ENCODE measurements at places on chromosomes 12 and 14.

- no peak for DNase-seq
These were observed 37.6 kb upstream of the CCDC63 start for GRCh38 chr12:110809149-110809548.

DNA sequence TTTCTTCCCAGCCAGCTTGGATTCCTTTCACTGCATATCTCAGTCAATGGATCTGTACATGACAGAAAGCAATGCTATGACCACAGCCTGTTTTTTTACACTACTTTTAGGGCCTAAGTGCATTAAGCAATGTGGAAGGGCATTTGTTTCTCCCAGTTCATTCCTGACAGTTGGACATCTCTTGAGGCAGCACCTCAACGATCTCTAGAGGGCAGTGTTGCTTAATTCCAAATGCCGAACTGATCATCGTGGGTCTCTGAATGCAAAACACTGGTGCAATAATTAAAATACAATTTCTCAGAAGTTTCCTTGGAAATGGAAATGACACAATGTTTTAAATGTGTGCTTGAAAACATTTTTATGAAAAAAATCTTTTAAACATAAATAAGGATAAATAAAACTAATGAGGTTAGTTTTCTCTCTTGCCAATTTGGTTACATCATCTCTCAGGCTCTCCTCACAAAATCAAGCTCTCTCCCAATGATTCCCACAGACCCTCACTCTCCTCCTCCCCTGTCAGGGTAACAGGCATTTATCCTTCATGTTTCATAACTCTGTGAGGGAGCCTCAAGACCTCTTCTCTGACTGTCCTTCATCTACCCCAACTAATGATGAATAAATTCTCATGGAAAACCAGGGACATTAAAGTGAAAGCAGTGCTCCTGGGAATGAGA is 192.4 kb upstream of the SLC16A7 start:
- DNase-seq = peak; percentile 5

DNA sequence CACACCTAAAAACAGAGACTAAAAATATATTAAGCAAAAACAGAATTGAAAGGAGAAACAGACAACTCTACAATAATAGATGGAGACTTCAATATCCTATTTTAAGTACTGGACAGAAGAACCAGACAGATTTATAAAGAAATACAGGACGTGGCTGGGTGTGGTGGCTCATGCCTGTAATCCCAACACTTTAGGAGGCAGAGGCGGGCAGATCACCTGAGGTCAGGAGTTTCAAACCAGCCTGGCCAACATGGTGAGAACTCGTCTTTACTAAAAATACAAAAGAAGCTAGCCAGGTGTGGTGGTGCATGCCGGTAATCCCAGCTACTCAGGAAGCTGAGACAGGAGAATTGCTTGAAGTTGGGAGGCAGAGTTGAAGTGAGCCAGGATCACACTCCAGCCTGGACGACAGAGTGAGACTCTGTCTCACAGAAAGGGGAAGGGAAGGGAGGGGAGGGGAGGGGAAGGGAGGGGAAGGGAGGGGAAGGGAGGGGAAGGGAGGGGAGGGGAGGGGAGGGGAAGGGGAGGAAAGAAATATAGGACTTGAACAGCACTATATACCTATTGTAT is 53.0 kb downstream of the CDK17 start:
- DNase-seq = no peak

DNA sequence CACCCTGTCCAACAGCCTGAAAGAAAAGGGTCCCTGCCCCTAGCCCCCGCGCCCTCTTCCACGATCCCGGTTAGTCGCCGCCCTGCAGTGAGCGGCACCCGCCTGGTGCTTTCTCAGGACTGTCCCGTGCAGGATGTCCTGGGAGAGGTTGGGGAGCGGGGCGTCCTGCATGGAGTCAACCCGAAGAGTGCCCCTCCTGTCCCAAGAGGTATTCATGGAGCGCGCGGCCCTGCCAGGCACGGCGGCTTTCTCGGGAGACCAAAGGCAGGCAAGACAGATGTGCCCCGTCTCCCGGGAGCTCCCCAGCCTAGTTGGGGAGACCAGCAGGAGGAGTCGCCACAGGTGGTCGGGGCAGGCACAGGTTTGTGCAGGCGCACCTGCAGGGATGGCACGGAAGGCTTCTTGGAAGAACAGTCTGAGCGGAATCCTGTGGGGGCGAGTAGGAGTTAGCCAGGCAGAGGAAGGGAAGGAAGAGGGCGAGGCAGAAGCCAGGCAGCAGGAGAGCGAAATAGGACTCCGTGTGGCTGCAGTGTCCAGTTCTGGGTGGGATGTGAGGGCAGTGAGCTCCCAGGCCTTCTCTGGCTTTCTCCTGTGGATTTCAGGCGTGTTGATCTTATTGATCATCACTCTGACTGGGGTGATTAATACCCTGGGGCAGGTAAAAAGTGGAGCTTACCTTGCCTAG is 723 bp downstream of the SIVA1 start:
- no peak for DNase-seq

DNA sequence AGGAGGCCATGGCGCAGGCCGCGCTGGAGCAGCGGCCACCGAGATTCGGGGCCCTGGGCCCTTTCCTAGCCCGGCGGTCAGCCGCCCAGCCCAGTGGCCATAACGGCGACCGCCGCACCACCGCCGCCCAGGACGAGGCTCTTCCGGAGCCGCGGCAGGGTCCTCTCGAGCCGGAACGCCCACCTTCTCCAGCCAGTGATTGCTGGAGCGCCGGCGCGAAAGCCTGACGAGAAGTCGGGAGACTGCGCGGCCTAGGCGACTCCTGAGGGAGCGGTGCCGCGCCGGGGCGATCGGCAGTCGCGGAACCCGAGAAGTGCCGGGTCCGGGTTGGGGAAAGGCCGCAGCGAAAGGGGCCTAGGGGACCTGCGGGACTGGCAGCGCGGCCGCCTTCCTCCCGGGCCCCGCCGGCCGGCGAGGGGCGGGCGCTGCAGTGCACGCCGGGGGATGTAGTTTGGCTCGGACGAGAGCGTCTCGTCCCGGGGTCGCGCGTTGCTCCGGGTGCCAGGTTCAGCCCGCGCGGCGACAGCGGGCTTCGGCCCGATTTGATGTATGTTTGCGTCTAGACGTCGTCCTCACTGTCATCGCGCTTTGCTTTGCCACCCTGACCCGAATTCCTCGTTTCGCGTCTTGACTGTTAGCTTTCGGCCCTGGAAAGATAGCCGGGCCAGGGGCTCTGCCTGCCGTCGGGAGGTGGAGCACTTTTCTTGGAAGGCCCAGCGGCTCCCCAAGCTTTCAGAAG is at the start of gene VTI1B:
TSS of gene VTI1B (minus strand) at position 153 of the 739 bp plus-strand sequence. CDS start at position 10, 143 bp downstream.
- peak; percentile 64 for DNase-seq

DNA sequence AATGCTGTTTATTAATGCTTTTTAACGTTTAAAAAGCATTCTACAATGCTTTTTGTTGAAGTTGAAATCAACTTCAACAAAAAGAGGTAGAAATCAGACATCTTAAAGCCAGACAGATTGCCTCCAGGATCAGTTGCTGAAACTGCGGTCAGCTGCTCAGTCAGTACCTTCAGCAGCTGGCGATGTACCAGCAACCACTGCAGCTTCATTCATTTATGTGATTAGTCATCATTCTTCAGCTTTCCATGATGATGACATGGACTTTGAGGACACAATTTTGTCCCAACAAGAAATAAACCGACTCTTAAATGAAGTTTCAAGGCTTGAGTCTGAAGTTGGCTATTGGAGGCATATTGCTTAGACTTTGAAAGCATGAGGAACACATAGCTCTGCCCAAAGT is 31.5 kb upstream of the NUAK1 start:
- no peak for DNase-seq

DNA sequence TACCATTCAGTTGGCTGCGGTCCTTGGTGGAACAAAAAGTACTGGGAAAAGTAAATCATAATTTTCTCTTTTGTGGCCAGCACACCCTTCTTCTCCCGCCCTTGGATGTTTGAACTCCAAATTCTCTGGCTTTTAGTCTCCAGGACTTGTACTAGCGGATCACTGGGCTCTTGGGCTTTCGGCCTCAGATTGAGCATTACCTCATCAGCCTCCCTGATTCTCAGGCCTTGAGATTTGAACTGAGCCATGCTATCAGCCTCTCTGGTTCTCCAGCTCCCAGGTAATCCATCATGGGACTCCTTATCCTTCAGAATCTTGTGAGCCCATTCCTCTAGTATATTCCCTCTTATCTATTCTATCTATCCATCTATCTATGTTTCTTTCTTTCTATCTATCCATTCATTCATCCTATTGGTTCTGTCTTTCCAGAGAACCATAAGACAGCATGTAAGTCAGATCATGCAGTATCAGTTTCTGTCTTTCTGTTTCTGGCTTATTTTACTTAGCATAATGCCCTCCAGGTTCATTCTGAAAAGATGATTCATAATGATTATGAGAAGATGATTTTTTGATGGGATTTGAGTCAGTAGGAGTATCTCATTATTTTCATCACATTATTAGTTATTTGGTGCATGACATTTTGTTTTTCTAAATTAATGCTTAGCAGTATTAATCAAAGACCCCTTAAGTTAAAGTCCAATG is 814.9 kb downstream of the LRFN5 start:
- no peak for DNase-seq

DNA sequence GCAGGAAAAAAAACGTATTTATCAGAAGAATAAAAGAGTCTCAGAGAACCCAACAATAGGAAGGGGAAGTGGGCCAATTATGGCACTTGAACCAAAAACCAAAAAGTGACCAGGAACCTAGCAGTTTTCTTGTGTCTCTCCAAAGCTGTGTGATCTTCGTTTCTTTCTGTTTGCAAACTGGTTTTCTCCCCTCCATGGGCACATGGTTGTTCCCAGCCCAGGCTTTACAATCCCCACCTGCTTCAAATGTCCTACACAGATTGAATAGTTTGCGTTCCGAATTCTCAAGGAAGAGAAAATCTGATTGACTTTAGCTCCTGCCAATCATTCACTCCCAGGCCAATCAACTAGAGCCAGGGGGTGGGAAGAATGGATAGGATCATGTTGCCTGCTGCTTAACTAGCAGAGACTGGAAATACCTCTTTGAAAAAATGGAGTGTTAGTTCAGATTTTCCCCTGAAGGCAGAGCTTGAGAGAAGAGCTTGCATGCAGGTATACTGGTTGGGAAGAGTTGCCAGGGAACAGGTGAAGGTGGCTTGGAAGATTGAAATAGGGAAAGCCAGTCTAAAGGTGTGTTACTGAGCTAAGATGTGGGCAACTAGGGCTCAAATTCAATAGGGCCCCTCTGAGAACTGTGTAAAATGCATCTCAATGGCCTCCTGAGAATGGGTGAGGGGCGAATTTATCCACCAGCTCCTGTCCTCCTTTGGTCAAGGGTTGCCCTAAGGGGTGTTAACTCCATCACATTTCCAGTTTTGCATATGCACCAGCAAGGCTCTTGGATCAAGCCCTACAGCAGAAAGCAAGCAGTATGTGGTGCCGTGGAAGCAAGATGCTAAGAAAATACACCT is 106.4 kb upstream of the SRRM4 start:
- no peak for DNase-seq

DNA sequence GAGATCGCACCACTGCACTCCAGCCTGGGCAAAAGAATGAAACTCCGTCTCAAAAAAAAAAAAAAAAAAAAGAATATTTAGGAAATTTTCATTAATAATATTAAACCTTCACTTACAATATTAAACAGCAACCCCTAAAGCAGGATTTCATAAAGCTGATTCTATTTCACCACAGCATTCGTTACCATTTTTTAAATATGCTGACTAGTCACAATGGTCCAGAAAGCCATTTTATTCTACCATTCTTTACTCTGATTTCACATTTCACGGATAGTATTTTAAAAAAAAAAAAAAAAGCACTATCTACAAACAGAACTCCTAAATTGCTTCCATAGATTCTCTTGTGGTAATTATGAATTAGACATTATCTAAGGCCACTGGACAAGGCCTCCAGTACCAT is 27.6 kb downstream of the SARNP start:
- DNase-seq = no peak

DNA sequence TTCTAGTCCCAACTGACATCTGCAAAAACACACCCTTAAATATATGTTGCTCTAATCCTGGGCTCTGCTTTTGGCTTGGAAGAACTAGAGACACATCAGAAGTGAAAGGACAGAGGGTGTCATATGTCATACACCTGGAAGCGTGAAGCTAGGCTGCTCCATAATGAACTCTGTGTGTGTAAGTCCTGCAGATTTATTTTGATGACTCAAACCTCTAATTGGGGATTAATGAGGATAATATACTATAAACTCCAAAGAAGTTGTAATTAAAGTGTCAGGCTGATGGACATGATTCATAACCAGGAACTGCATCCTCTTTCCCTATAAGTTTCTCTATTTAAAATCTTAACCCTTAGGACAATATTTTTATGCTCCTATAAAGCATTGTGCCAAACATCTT is 4.4 kb upstream of the KCNK10 start:
- DNase-seq = no peak

DNA sequence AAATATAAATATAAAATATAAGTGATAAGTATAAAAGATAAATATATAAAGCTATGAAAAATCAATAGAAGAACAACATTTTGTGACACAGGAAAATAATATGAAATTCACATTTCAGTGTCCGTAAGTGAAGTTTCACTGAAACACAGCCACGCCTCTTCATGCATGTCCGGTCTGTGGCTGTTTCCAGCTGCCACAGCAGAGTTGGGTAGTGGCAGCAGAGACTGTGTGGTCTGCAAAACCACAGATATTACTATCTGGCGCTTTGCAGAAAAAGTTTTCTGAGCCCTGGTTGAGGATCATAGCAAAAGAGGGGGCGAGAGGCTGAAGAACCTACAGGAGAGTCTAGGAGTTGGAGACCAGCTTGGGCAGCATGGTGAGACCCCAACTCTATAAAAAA is 780 bp downstream of the SERPINA4 start:
- no peak for DNase-seq

DNA sequence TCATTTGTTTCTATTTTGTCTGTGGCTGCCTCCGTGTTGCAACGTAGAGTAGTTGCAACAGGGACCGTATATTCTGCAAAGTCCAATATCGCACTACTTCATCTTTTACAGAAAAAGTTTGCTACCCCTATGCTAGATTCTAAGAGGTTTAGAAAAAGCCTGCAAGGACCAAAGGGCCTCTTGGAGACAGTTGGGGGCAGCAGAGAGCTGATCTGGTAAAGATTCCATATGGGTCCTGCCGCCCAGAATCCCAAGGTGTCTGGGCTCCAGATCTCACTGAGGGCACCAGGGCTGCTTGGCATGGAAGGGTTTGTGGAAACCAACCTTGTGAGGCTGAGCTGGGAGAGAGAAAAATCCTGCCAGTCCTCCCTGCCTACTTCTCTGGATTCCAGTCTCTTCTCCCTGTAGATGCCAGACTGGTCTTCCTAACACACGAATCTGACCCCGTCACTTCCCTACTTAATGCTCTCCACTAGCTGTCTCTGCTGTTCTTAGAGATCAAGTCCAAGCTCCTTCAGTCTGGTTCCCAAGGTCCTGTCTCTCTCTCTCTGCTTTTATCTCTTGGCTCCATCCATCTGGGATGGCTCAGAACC is 74.6 kb downstream of the GLRX5 start:
- DNase-seq = no peak

DNA sequence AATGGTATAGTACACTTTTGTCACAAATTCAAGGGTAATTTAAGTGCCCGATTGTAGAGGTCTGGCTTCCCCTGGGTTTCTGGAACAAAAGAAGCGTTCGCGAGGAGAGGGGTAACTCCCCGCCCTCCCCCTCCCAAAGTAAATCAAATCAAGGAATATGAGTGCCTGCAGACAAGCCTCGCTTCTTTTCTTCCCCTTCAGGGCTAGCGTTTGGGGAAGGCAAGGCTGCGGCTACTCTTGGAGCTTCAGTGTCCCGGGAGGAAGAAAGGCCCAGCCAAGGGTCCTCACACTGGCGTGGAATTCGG is 456 bp upstream of the TMPO start:
- DNase-seq = no peak
